ENCODE measurements at places on chromosomes 2 and 18. TPM values are rescaled to one million over a fixed set of nuclear protein-coding genes. Genes with fewer than 3 reads are reported as not detected.

Gene RPL31
- total RNA-seq = 308 TPM

Gene LYPD6
- 0.85 TPM for total RNA-seq

Gene DNAH7
- 1.3 TPM for total RNA-seq

Gene SERPINB3
- total RNA-seq = not detected

Gene CTNNA2
- not detected for total RNA-seq

Gene ANKRD29
- 9.7 TPM for total RNA-seq

Gene ATP8B1
- total RNA-seq = 115 TPM

Gene ALPG
- not detected for total RNA-seq

Gene CAPN14
- 0.83 TPM for total RNA-seq

Gene ASPRV1
- 1.6 TPM for total RNA-seq

Gene FASTKD2
- 34.0 TPM for total RNA-seq

Gene APCDD1
- total RNA-seq = 18.2 TPM

Measured in Peyer's patch (tissue), 4 donors.